Stimulated activated naive CD8-positive, alpha-beta T cell treated with anti-CD3 and anti-CD28 coated beads, Interleukin-15, amount 100 ng/mL, for 72 hours (primary cell): ENCODE measurements at places on chromosomes 5 and 9.

DNA sequence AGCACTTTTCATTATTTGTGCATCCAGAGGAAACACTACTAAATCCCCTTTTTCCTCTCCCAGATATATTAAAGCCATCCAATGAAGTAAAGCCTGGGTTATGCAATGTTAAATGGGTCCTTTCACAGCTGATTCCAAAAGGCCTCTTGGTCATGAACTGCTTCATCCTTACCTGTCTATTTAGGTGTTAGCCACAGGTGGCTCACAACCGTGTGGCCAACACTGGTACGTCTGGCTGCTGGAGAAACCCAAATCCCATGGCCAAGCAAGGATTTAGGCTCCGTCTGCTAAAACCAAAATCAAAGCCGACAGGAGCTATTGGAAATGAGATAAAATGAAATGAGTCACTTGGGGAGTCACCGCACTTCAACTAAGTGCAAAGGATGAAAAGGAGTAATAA lies 193.9 kb downstream of the ADCY2 start:
- no peak for DNase-seq

GRCh38 chr5:131932235-131932634 lies 13.2 kb downstream of the MEIKIN start:
- DNase-seq, result no peak

GRCh38 chr9:886886-887285 lies 45.4 kb downstream of the DMRT1 start:
- no peak for DNase-seq

DNA sequence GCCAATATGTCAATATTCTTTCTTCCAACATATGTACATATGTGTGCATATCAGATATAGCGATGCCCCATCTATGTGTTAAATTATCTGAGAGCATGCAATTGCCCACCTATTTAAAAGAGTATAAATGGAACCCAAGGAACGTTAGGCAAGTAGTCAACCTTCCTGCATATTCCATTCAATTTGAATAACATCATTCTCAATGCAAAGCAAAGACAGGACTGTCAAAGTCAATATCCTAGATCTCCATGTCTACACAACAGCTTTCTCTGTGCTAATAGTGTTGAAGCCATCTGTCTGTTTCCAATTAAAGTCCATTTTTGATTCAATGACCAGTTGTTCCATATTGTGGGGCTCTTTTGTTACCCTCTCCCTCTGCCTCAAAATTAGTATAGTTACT lies 85.3 kb upstream of the COX7C start:
- no peak for DNase-seq

- DNase-seq, result no peak
Observed at GRCh38 chr5:14440223-14440581, 141.4 kb upstream of the OTULINL start.

- no peak for DNase-seq
Observed at GRCh38 chr5:120568711-120569110, 104.6 kb downstream of the PRR16 start.

DNA sequence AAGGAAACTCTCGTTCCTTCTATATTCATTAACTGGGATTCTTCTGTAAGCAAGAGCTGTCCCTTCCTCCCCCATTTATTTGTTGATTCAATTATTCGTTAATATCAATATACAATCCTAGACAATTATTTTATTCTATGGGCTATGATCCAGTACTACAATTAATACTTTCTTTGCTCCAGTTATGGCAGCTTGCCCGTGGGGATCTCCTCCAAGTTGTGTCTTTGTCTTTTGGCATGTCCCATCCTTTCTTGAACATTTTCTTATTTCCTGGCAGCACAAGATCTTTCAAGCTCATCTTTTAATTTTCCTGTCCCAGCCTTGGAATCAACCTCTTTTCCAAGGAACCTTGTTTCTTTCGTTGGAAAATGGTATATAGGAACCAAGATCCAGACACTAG lies 249.3 kb downstream of the GAS1 start:
- DNase-seq, result no peak

- no peak for DNase-seq
Observed at GRCh38 chr5:43078956-43079355, 38.8 kb upstream of the ANXA2R start.
